Activated CD8-positive, alpha-beta memory T cell treated with anti-CD3 and anti-CD28 coated beads, Interleukin-2, amount 50 U/mL, for 4 hours (primary cell): ENCODE measurements at places on chromosomes 4 and X.

GRCh38 chrX:47523297-47523696, 37.7 kb upstream of the ARAF start:
- DNase-seq: peak; percentile 81

GRCh38 chr4:53511014-53511413, 80.3 kb downstream of the LNX1 start:
- no peak for DNase-seq

GRCh38 chr4:185870366-185870765, 58.4 kb upstream of the SORBS2 start:
- DNase-seq: no peak

DNA sequence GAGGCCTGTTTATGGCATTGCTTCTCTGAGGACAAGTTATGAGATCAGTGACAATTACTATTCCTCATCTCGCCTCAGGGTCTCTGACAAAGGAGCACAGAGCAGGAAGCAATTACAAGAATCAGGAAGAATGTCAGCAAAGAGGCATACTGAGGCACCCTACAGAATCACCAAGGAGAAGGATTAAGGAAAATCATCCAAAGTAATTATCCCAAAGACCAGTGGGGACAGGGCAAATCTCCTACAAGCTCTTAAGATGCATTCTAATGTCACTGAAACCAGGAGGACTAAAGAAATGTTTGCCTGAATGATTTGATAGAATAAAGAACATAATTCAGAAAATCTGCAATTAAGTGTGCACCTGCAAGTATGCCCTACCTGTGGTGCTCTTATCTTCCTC, 206.2 kb downstream of the RCHY1 start:
- no peak for DNase-seq

- DNase-seq: no peak
These were observed 564 bp downstream of the PGK1 start for GRCh38 chrX:78104447-78105176.

GRCh38 chrX:134396174-134396573, 63.8 kb upstream of the HPRT1 start:
- no peak for DNase-seq

GRCh38 chrX:1321674-1322073, 14.9 kb upstream of the IL3RA start:
- DNase-seq: no peak

- DNase-seq: no peak
These were observed 26.8 kb upstream of the AREG start for GRCh38 chr4:74418063-74418670.

DNA sequence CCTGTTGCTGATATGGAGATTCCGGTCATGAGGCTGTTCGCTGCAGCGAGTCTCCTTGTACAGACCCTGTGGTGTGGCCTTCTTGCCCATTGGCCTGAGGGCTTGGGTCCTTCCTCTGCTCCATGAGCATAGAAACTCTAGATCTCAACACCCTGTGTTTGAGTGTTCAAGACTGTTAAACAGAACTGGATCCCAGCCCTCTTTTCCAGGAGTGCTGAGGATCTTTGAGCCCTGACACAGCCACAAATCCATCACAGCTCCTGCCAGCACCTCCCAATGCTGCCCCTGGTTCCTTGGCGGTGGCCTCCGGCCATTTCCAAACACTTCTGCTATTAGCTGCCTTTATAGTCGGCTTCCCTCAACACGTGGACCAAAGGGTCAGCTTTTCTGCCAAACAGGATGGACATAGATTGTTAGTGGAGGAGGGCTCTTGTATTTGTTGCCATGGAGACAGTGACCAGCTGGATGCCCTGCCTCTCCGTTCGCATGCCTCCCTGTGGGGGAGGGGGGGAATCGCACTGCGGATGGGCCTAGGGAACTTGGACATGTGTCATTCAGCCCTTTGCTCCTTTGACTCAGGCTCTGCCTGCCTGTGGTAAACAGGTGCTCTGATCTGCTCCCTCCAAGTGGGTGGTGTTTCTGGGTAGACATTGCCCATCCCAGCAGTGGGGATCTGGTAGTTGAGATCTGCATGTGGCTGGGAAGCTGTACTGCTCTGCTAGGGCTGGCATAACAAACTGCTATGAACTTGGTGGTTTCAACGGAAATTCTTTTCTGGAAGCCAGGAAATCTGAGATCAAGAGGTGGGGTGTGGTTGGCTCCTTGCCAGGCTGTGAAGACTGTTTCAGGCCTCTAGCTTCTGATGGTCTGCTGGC, 6.9 kb upstream of the WDR1 start:
- DNase-seq: no peak

GRCh38 chr4:125827696-125828052, 512.9 kb downstream of the FAT4 start:
- DNase-seq: no peak

- no peak for DNase-seq
These were observed 149.2 kb upstream of the ANKRD50 start for GRCh38 chr4:124861761-124862160.

DNA sequence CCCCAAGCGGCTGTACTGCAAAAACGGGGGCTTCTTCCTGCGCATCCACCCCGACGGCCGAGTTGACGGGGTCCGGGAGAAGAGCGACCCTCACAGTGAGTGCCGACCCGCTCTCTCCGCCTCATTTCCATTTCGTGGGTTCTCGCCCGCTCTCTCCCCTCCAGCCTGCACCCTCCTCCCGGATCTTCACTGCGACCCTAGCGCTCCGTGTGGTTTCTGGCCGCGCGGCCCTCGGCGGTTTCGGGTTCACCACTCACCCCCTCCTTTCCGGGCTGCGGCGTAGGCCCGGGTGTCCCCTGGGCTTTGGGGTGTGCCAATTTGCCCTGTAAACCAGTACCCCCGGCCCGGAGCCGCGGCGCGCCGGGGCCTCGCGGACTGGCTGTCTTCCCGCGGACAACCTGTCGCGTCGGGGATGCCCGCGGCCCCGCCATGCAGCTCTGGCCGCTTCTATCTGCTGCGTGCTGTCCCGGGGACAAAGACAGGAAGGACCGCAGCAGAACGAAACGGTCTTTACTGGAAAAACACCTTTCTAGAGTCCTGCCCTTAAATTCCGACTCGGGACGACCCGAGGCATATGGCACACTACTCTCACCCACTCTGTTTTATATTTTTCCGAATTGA, 737 bp downstream of the FGF2 start:
- DNase-seq: no peak

- peak; percentile 28 for DNase-seq
These were observed 18.8 kb downstream of the SPACA5 start for GRCh38 chrX:48025561-48025960.

GRCh38 chrX:14843666-14844065, 29.2 kb downstream of the FANCB start:
- no peak for DNase-seq

DNA sequence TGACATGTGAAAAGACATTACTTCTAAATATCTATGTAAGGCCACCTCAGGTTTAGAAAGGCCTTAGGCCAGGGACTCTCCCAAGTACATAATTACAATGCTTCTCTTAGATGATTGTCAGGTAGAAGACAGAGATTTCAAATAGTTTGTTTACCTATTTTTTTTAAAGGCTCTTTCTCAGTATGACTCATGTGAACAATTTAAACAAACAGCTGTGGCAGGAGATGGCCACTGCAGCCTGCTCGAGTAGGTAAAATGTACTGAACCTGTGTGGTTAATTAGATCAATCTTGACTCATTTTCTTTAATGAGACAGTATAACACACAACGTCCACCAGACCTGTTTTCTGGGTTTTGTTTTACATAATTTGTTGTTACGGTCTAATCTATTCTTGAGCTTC, 50.2 kb downstream of the LEF1 start:
- DNase-seq: no peak

GRCh38 chr4:95050980-95051701, 293.4 kb downstream of the BMPR1B start:
- DNase-seq: no peak

GRCh38 chrX:130468395-130468923, 66.7 kb downstream of the RBMX2 start:
- DNase-seq: no peak

DNA sequence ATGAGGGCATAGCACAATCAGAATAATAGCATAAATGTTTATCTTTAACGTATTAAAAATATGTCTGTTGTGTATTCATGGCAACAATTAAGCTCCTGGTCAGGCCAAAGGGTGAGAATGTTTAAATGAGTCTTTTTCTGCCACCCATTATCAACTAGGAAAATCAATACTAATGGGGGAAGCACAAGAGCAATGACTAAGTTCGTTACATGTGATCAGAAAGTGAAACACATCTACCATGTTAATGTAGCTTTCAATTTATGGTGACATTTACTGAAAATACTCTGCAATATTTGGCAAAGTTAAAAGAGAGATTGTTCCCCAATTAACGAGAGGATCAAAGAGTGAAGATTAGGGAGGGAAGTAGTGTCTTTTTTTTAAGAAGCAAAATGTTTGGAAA, 143.7 kb downstream of the NAA11 start:
- no peak for DNase-seq

GRCh38 chr4:82983444-82983843, 27.2 kb downstream of the LIN54 start:
- DNase-seq: no peak

- DNase-seq: no peak
These were observed 59.6 kb downstream of the GPRIN3 start for GRCh38 chr4:89247951-89248350.

- DNase-seq: no peak
These were observed 31.1 kb downstream of the PGRMC2 start for GRCh38 chr4:128256539-128256938.

DNA sequence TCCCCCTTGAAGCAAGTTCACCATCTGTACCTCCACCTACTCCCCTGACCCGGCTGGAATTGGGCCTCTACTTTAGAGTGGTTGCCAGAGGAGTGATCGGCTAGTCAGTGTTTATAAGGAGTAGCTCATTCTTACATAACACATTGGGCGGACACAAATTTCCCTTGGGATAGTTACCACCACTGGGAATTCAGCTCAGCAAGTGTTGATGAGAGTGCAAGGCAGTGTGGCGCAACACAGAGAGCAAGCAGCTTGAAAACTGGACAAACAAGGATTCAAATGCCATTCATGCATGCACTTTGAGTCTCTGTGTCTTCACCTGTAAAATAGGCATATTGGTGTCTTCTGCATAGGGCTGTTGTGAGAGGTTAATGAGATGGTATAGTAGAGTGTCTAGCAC, 92.7 kb downstream of the STK32B start:
- no peak for DNase-seq

DNA sequence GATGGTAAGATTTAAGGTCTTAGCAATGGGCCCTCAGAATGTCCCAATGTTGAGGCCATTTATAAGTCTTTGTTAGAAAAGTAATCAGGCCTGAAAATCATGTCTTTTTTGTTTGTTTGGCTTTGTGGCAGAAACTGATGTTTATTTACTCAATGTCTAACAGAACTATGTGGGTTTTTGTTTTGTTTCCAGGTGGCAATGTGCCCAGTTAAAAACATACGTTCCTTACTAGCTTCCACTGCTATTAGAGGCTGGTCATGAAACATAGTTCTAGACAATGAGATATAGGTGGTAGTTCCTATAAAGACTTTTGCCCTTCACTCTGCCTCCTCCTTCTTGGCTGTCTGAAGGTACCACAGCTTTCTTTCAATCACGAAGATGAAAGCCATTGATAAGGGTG, 108.8 kb downstream of the C4orf51 start:
- no peak for DNase-seq

DNA sequence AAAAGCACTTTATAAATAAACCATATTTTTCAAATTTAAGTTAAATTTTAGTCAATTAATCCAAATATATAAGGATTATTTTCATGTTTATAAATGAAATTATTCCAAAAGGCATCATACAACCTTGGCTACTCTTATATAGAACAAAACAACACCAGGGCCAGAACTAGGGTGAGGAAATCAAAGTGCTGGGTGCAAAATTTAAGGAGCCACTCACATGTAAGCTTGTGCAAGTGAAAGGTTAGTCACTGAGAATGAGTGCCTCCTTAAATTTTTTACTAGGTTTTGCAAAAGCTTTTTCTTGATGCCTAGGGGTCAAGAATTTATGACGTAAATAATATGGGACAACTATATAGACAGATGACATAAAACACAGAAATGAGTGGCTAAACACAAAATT, 83.4 kb upstream of the COX18 start:
- DNase-seq: no peak

- no peak for DNase-seq
These were observed 78.7 kb downstream of the ALG13 start for GRCh38 chrX:111759686-111760085.

DNA sequence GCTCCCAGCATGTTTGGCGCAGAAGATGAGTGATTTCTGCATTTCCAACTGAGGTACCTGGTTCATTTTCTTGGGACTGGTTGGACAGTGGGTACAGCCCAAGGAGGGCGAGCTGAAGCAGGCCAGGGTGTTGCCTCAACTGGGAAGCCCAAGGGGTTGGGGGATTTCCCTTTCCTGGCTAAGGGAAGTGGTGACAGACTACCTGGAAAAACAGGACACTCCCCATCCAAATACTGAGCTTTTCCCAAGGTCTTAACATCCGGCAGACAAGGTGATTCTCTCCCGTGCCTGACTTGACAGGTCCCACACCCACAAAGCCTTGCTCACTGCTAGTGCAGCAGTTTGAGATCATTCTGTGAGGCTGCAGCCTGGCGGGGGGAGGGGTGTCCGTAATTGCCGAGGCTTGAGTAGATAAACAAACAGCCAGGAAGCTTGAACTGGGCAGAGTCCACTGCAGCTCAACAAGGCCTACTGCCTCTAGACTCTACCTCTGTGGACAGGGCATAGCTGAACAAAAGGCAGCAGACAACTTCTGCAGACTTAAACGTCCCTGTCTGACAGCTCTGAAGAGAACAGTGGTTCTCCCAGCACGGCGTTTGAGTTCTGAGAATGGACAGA, 307.7 kb upstream of the ARSJ start:
- no peak for DNase-seq

DNA sequence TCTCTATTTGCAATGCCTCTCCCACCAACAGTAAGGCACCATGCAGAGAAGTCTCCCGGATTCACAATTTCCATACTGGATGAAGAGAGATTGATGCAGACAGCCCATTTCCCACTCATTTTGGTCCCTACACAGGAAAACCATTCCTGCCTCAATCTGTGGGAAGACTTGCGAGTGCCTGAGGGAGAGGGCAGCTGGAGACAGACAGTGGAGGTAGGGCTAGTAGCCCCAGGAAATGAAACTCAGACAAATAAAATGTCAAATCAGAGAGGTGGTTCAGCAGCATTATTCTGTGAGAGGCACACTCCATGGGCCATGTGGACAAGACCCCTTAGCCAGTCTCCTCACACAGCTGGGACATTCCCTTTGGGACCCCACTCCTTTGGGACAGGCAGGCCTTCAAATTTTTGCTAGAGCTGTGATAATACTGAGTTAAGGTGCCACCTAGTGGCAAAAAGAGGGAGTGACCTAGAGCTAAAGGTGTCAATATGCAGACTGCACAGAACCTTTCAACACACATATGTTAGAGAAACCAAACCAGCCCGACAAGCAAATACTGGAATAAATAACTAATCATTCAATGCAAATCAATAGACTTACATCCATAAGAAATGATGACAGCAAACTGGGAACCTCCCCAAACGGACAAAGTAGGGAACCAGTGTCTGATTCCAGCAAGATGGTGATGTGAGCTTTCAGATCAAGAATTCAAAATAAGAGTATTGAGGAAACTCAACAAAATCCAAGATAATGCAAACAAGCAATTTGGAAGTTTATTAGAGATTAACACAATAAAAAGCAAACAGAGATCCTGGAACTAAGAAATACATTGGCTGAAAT, 1865.3 kb upstream of the AGA start:
- no peak for DNase-seq
